ENCODE measurements at places on chromosomes 12 and 14.

DNA sequence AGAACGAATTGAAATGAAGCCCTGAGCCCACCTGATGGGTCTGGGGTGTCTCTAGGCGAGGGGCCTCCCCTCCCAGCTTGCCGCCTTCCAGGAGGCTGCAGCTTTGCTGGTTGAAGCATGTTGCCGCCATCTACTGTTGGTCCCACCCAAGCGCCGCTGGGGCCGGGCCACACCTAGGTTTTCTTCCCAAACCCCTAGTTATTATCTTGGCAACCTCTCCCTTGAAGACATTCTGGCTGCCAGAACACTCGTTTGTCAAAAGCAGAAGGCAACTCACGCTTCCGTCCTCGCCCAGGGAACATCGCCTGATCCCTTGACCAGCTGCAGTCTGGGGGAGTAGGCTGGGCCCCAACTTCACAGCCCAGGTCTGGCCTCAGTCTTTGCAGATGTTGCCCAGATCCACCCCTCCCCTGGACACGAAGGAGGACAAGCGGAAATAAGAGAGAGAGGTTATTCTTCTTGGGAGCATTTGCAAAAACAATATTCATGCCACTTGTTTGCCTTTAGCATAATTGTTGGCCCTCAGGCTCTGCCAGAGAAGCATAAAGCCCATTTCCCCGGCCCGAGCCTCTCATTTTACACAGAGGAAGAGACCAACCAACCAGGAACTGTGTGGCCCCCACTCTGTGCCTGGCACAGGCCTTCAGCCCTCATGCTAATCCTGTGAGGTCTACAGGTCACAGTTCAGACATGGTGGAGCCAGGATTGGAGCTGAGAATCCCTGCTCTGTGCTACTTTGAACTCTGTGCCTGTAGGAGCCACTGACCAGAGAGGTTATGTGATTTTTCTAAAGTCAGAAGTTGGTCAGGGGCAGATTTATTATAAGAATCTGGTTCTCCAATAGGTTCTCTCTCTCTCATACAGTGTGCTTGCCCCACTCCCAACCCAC is 6.8 kb downstream of the EMP1 start:
- DNase-seq: no peak

DNA sequence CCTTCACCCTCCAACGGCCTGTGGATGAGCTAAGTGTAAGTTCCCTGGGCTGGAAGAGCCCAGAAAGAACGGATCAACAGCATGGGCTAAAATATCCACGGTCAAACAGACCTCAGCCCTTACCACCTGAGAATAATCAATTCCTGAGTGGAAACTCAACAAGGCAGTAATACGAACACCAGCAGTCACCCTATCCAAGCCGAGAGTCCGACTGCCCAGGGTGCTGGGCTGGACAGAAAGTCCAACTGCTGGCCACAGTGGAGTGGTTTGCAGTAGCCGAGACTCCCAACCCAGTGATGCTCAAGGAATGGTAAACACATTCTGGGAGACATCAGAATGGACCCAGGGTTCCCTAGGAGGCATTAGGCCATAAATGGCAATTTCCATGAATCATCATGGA is 36.8 kb downstream of the ANO2 start:
- DNase-seq: no peak

GRCh38 chr12:95319694-95320331 is 102.2 kb downstream of the VEZT start:
- no peak for DNase-seq

GRCh38 chr12:77060136-77060882 is 5.1 kb downstream of the E2F7 start:
- DNase-seq: no peak

DNA sequence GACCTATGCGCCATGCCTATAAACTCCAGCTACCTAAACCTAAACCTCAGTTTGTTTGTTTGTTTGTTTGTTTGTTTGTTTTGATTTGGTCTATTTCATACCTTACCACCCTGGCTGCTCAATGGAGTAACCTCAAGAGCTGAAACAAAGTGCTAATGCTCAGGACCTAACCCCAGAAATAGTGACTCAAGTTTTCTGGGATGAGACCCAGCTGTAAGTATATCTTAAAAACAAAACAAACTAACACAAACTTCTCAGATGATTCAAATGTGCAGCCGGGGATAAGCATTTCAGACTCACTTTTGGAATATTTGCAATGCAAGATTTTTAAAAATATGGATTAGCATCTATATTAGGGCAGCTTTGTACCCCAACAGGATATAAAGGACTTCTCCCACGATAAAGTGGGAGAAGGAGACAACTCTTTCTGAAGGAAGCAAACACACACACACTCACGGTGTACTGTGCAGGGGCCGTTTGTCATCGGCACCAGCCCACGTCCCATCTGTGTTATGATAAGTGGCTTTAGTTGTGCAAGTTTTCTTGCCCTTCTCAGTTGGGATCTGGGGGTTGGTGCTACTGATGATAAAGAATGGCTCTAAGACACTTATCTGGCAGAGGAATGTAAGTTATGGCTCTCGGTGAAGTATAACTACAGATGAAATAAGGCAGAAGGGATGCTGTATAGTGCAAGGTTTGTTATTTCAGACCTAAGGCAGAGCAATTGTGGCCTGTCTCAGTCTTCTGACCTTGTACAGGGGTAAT is 516.7 kb upstream of the TMEM132C start:
- DNase-seq: no peak

GRCh38 chr14:89251061-89251460 is 166.0 kb downstream of the FOXN3 start:
- no peak for DNase-seq

GRCh38 chr12:109540526-109541412 is 32.5 kb downstream of the MMAB start:
- DNase-seq: no peak

- no peak for DNase-seq
Observed at GRCh38 chr14:100504372-100505078, 82.7 kb downstream of the BEGAIN start.

GRCh38 chr14:61334197-61334701 is 12.9 kb downstream of the PRKCH start:
- DNase-seq: no peak

- DNase-seq: no peak
Observed at GRCh38 chr12:59194794-59195193, 274.5 kb upstream of the LRIG3 start.

DNA sequence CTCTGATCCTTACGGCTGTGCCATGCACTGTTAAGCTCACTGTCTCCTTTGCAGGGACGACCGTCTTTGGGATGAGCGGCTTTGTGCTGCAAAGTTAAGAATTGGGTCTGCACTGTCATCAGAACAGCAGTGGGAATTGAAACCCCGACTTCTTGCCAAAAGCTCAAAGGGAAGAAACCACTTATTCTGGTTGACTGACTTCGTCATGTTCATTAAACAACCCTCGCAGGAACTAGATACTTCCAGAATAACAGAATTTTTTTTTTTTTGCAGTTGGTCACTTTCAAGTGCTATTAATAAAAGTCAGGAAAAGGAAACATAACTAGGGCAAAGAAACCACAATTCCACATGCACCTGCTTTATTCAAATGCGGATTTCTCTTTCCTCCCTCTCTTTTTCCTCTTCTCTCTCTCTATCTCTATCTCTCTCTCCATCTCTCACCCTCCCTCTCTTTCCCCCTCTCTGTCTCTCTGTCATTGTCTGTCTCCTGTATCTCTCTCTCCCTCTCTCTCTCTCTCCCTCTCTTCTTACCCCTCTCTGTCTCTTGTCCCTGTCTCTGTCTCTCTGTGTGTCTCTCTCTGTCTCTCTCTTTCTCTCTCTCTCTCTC is 12.3 kb upstream of the GLT1D1 start:
- no peak for DNase-seq

- DNase-seq: no peak
Observed at GRCh38 chr12:111585690-111586089, 13.4 kb downstream of the ATXN2 start.

DNA sequence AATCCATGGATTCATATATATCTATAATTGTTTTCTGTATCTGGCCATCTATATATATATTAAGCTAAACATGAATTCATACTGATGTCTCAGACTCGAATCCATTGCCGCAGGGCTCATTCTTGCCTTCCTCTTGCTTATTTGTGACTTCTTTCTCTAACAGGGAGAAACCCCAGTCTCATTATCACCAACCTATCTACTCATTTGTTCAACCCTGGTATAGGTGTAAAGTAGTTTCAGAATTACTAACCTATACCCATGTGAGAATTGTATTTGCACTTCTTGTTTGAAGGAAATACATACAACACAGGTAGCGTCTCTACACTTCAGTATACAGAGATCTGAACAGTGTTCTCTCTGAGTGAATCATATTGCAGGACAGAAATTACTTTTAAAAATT is 77.7 kb downstream of the PTPN11 start:
- no peak for DNase-seq

All from caudate nucleus (tissue), 63 donors.